ENCODE measurements at places on chromosomes 3 and 15.

DNA sequence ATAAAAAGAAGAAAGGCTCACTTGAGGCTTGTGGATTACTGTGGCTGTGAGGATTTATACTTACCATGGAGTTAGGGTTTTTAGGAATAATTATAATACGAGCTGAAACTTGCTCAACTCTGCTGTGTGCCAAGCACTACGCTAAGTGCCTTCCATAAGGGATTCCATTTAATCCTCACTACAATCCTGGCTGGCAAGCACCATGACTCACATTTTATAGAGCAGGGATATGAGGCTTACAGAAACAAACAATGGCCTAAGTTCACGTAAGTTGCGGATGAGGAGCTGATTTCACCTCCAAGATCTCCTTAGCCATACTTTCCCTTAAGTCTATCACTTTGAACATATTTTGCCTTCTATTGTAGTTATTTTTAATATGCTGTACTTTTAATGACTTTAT lies 43.9 kb upstream of the ARL8B start:
- DNase-seq: no peak

DNA sequence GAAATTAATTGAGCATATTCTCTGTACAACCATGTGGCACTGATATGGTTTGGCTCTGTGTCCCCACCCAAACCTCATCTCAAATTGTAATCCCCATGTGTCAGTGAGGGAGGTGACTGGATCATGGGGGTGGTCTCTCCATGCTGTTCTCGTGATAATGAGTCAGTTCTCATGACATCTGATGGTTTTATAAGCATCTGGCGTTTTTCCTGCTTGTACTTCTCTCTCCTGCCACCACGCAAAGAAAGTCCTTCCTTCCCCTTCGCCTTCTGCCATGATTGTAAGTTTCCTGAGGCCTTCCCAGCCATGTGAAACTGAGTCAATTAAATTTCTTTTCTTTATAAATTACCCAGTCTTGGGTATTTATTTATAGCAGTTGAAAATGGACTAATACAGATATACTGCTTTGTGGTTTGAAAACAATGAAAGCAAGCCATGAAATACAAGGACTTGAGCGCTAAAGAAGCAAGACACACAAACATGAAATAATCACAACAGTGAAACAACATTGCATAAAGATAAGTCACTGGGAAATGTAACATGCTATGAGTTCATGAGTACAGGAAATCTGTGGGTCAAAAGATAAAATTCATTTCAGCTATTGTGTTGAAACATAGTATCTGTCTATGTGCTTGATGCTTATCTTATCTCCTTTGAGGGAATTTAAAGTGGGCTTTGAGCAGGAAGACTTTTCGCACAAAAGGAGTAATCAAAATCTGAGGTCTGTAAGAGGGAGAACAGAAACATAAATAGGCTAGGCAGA lies 288.7 kb downstream of the GBE1 start:
- DNase-seq: no peak

DNA sequence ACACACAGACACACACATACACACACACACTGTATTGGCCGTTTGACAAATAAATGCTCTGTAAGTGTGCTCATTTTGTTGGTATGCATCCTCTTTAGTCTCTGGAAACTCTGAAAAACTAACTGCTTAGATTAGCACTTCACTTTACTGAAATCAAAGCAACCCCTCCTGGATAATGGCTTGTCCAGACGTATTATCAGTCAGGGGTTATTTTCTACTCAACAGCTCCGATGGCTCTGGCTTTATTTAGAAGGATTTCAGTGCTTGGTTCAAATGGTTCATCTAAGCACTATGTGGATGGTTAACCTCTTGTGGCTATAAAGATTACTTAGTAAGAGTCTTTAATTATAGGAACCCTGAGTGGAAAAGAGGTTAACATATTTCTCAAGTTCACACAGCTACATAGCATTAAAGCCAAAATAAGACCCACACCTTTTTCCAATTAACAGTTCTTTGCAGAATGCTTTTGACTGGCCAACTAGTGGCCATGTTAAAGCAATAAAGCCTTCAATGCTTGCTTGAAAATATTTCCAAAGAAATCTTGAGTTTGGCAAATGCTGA lies 516.1 kb upstream of the NAALADL2 start:
- no peak for DNase-seq

DNA sequence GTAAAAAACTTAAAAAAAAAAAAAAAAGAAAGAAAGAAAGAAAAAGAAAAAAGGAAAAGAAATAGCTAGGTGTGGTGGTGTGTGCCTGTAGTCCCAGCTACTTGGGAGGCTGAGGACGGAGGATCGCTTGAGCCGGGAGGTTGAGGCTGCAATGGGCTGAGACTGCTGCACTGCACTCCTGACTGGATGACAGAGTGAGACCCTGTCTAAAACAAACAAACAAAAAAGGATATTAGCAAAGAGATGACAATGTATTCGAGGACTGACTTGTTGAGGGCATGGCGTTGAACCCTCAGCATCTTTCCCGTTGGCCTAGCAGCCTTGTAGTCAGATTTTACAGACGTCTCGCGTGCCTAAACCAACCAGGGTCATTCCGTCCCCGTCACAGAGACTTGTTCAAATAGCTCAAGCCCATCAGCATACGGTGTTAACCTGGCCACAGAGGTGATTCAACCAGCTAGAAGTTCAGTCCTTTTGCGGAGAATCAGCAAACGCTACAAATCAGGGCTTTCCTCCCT lies 528 bp upstream of the NIT2 start:
- no peak for DNase-seq

GRCh38 chr15:65723876-65724275 lies 68.2 kb downstream of the DENND4A start:
- DNase-seq: no peak

GRCh38 chr3:47443611-47443995 lies 32.1 kb downstream of the SCAP start:
- DNase-seq: no peak

- no peak for DNase-seq
Observed at GRCh38 chr3:40843851-40844548, 319.2 kb downstream of the ZNF621 start.

GRCh38 chr3:140164922-140165590 lies 230.1 kb downstream of the CLSTN2 start:
- no peak for DNase-seq

- DNase-seq: no peak
Observed at GRCh38 chr3:72082776-72083462, 298.0 kb upstream of the PROK2 start.

- DNase-seq: no peak
Observed at GRCh38 chr3:169627073-169627472, 36.4 kb downstream of the MECOM start.

DNA sequence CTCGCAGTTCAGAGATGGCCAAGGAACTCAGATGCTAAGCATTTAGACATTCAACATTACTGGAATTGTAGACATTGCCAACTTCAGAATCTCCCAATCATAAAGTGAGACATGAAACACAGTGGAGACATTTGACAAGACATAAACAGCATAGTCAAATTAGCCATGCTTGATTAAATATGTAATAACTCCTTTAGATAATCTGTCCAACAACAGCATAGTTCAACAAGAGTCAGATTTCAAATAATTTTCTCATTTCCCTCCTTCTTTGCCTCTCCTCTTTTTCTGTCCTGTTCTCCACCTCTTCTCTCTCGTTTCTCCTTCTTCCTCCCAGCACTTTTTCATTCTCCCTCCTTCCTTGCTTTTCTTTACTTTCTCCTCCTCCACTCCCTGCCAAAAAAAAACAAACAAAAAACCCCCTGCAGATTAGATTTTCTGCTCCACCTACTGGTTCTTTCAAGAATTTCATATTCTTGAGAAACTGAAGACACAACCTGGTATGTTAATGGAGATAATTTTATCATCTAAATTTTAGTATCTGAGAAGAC lies 20.2 kb downstream of the CPOX start:
- no peak for DNase-seq

- no peak for DNase-seq
Observed at GRCh38 chr15:92343924-92344643, 49.6 kb upstream of the ST8SIA2 start.

DNA sequence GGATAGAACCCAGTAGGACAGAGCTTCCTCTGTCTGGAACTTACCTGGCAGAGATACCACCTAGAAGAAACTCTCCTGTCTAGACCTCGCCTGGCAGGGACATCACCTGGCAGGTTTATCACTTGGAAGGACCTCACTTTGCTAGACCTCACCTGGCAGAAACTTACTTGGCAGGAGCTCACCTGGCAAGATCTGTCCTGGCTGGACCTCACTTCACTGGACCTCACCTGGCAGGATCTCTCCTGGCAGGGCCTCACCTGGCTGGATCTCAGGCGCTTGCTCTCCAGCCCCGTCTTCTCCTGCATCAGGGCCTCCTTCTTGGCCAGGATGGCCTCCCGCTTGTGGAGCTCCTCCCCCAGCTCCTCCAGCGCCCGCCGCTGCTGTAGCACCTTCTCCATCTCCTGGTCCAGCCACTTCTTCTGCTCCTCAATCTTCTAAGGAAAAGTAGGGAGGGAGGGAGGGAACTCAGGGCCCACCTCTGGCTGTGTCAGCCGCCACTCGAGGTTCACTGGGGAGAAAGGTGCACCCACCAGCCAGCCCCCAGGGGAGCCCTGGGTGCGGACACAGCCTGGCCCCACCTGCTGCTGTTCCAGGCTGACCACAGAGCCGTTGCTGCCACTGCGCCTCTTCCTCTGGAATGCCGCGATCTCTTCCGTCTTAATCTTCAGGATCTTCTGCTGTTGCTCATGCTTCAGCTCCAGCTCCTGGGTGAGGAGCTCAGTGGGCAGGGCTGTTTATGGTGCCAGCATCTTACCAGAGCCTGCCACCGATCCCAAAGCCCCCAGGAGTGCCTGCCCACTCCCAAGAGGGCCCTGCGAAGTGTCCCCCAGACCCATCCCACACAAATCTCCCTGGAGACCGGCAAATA lies 22.5 kb downstream of the KIF7 start:
- DNase-seq: no peak

DNA sequence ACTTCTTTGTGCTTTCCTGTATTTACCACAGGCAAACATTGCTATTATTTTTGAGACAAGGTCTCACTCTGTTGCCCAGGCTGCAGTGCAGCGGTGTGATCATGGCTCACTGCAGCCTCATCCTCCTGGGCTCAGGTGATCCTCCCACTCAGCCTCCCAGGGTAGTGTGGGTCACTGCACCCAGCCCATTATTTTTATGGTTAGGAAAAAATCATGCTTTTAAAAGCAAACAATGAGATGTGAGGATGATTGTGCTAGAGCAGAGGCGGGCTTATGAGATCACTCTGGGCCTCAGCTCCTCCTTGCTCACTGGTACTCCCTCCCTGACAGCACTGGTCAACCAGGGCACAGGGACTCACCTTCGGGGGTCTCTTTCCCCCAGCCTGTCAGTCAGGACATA lies 2.2 kb downstream of the MAN2C1 start:
- DNase-seq: no peak

DNA sequence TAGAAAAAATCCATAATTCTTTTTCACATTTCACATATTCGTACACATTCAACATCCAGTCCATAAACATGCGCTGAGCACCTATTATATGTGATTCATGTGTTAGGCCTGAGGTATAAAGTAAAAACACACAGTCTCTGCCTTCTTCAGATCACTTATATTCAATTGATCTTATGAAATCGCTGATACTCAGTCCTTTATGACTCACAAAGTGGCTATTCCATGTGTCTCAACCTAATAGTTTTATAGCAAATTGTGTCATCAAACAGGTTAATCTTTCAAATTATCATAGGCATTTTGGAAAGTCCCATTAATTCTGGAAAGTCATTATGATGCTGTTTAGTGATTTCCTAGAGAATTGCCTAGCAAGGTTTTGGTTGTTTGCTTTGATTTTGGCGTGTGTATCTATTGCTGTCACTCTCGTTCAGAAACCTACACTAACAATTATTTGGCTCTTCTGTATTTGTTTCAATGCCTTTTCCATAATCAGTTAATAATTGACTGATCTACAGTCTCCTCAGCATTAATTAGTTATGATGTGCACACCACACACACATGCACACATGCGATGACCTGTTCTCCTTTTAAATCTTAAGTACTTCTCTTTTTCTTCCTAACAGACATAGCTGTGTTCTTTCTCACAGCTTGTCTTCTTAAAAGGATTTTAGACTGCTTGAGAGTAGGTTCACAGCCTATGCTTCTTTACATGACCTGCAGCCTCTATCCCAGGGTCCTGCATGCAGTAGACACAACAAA lies 353.1 kb downstream of the MECOM start:
- DNase-seq: no peak

GRCh38 chr3:45509038-45509767 lies 85.3 kb upstream of the LIMD1 start:
- DNase-seq: no peak

- DNase-seq: peak; percentile 52
Observed at GRCh38 chr3:106534206-106534605, 665.4 kb upstream of the CBLB start.

DNA sequence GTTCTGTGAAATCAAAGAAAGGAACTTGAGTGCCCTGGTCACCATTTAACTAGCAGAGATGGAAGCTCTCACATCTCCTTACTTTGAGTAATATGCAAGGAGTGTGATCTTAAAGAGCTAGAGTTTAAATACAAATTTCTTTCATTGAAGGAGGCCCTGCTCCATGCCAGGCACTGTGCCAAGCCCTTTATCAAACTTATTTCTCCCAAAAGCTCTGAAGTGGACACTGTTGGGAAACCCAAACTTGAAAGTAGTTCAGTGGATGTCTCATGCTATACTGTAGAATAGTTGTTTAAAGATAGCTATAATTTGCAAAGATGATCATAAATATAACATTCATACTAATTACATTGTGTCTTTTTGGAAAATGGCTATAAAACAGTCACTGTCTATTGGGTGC lies 17.1 kb downstream of the GALNT15 start:
- no peak for DNase-seq

DNA sequence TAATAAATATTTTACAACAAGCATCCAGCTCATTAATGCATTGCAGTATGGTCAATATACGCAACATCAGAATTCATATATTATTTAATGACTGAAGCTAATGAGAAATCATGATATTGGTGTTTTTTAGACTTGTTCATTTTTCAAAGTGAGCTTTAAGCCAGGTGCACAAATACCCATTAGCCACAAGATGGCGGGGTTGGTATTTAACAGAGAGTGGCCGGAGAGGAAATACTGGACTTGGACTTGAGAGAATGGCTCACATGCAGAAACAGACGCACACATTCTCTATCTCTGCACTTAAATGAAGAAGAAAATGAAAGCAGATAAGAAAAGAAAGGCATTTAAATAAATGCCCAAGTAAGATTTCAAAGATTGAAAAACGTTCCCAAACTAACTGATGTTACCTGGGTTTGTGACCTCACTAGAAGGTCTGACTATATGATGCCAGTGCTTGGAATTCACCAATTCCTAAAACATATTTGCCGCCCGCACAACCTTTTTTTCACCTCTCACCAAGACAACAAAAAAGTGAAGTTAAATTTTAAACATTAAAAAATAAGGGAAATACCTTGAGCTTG lies 21.2 kb upstream of the CRBN start:
- DNase-seq: peak; percentile 25

- DNase-seq: no peak
Observed at GRCh38 chr3:56845505-56845904, 43.8 kb upstream of the ARHGEF3 start.

GRCh38 chr3:20079621-20080020 lies 39.4 kb downstream of the KAT2B start:
- no peak for DNase-seq

- no peak for DNase-seq
Observed at GRCh38 chr3:162390891-162391290, 894.3 kb downstream of the OTOL1 start.

- DNase-seq: no peak
Observed at GRCh38 chr3:127835993-127836882, 13.9 kb upstream of the MGLL start.

All from activated CD8-positive, alpha-beta memory T cell treated with anti-CD3 and anti-CD28 coated beads, Interleukin-2, amount 50 U/mL, for 4 hours (primary cell).